ENCODE measurements at places on chromosomes 5 and 9. TPM values are rescaled to one million over a fixed set of nuclear protein-coding genes. Genes with fewer than 3 reads are reported as not detected.

GFI1B gene
- not detected for total RNA-seq

GLRA1 gene
- not detected for total RNA-seq

TERT gene
- total RNA-seq = 10.1 TPM

PRDM9 gene
- not detected for total RNA-seq

SPINK4 gene
- total RNA-seq = not detected

GRCh38 chr9:99340281-99340680, 118.2 kb downstream of the SEC61B start:
- DNase-seq = no peak

- DNase-seq = no peak
Observed at GRCh38 chr5:131299465-131299864, 35.6 kb downstream of the CDC42SE2 start.

GRCh38 chr9:120481248-120481647, 98.7 kb downstream of the CDK5RAP2 start:
- DNase-seq = no peak

DNA sequence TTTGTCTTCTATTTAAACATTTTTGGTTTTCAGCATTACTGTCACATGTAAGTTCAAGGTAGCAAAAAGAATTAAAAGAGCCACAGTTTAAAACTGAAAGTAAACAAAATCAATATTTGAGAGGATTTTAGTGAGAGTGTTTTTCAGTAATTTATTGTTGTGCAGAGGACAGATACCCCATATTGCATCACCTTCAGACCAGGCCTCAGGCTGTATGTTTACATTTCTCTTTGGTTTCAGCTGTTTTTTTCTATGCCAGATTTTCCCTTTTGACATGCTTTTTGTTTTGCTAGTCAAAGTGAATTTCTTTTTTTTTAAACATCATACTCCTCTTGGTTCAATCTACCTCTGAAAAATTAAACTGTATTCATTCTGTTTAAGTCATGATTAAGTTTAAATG, 47.2 kb downstream of the MAST4 start:
- DNase-seq = no peak

GRCh38 chr9:36745977-36746376, 173.3 kb downstream of the MELK start:
- no peak for DNase-seq

DNA sequence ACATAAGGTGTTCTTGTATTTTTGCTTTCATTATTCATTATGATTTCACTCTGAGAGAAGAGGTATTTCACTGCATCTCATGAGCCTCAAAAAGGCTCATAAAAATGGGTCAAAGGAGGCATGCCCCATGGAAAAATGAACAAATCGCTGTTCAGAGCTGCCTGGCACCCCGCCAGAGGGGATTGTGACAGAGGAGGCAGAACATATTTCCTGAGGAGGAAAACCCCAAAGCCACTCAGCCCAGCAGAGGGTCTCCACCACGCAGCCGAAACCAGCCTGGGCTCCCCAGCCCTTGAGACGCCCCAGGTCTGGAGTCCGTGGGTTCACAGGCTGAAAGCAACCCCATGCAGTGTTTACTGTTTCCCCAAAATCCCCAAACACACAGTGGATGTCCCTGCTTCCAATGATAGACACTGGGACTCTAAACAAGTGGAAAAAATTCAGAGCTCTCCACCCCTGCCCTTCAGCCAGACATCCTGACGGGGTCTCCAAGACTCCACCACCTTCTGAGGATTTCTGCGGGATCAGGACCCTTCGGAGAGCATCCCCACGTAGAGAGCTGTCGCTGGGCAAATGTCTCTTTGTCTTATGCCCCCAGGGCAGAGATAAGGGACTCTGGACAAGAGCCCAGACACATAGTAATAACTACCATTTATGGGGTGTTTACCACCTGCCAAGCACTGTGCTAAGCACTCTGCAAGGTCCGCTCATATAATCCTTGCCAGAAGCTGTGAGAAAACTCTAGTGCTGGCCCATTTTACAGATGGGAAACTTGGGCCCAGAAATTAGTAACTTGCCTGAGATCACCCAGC, 122.3 kb downstream of the PAX5 start:
- DNase-seq = no peak

DNA sequence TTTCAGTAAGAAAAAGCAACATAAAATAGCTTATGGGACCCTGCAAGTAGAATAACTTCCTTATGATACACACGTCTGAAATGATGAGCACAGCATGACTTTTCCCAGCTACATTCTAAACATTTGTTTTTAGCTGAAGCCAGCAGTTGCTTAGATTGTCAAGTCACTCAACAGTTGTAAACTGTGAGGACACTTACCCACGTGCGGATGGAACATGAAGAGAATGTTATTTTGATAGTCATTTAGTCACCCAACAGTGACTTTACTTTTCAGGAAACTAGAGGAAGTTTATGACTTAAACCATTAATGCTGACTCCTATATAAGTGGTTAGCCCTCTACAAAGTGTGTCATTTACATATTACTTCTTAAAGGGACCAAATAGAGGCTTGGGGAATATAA, 3.0 kb downstream of the HACD4 start:
- DNase-seq = no peak

DNA sequence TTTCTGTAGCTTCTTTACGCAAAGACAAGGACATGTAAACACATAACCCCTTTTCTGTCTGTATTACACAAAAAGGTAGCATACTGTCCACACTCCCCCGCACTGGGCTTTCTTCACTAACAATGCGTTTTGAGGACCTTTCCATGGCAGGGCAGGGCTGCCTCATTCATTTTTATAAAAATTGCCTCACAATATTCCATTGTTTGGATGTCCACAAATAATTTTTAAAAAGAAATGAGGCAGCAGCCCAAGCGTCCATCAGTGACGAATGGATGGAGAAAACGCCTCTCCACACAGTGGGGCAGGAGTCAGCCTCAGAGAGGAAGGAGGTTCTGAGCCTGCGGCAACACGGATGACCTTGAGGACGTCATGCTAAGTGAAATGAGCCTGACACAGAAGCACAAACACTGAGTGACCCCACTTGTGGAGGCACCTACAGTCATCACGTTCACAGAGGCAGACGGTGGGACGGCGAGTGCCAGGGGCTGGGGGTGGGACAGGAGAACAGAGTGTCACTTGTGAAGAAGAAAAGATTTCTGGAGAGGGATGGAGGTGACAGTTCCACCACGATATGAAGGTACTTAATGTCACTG, 67.8 kb downstream of the RASGEF1C start:
- no peak for DNase-seq

- DNase-seq = no peak
Observed at GRCh38 chr9:29213417-29214153, 1640.3 kb upstream of the C9orf72 start.

- DNase-seq = peak; percentile 80
Observed at GRCh38 chr9:6054280-6055099, 39.1 kb upstream of the RANBP6 start.

GRCh38 chr5:178318382-178318781, 85.8 kb upstream of the PHYKPL start:
- DNase-seq = no peak

GRCh38 chr5:68898951-68899471, 194.8 kb upstream of the SLC30A5 start:
- no peak for DNase-seq

GRCh38 chr5:138448481-138449398, 9.9 kb downstream of the REEP2 start:
- DNase-seq = no peak

Data from activated naive CD4-positive, alpha-beta T cell treated with anti-CD3 and anti-CD28 coated beads for 36 hours (primary cell).